Gastroesophageal sphincter (tissue), 4 donors: ENCODE measurements at places on chromosomes 2 and 18.

DNA sequence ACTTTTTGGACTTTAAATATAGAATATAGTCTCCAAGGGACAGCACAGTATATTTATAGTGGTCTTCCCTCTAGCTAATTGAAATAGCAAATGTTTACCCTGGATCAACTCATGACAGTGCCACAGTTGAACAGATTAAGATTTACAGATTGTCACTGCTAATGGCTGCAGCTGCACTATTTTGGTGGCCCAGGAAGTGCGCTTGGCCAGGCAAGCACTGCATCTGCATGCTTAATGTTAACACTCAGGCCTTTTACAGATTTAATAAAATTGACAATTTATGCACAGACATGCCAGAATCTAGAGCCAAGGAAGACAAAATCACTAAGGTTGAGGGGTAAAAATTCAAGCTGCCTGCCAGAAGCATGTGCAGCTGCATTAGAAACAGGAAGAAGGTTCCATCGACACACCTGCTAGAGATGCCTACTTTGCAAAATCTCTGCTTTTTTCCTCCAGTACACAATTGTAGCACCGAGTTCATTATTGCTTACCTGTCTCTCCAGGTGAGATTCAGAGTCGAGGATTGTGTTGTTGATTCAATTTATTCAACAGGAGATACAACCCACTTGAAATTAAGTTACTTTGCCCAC lies 1042.3 kb upstream of the NRXN1 start:
- no peak for ATAC-seq

DNA sequence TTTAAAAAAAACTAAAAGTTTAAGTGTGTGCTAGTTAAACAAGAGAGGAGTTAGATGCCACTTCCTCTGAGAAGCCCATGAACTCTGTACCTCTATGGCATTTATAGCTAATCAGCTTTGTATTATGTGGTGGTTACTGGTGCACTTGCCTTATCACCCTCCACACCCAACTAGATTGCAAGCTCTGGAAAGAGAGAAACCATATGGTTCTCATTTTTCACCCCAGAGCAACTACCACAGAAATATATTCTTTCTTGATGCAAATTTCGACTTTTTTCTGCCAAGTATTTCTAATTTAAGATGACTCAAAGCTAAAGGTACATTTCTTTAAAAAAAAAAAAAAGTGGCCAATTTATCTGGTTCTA lies 24.2 kb downstream of the RAPH1 start:
- ATAC-seq: no peak

GRCh38 chr18:28163201-28163775 lies 13.6 kb downstream of the CDH2 start:
- no peak for ATAC-seq

DNA sequence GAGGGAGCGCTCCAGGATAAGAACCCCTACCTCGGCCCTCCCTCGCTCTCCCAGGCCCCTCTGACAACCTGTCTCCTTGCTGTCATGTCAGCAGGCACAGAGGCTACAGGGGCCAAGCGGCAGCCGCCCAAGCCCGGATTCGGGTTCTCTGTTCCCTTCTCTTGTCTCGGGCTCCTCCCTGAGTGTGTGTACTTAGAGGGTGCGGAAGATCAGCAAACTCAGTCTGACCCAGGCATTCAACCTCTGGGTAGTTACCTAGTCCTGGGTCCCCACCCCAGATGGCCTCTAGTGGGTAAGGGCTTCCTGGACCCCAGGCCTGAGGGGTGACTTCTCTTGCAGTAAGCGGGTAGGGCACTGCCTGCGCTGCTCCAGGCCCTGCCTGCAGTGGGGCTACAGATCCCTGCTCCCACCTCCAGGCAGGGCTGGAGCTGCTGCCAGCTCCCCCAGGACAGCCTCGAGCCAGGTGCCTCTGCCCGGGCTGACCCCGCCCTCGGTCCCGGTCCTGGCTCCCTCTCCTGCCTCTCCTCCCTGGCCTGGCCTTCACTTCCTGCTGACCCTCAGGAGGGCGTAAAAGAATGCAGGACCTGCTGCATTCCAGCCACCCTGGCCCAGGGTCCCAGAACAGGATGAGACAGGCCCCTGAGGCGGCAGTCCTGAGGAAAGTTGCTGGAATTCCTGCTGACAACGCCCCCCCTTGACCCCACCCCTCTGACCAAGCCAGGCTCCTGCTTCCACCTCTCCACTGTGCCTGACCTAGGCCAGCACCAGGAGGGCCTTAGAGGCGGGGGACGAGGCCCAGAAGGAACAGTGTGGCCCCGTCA lies 22.0 kb downstream of the GPC1 start:
- ATAC-seq: no peak

DNA sequence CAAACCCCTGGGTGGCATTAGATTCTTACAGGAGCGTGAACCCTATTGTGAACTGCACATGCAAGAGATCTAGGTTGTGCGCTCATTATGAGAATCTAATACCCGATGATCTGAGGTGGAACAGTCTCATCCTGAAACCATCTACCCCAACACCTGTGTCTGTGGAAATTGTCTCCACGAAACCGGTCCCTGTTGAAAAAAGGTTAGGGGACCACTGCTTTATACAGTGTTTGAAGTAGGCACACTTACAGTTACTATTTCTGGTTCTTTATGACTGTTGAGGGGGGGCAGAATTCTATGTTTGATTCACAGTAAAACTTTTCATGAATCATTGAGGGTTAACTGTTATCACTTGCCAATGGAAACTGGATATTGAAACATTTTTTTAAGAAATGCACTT lies 72.0 kb downstream of the RIF1 start:
- no peak for ATAC-seq

GRCh38 chr2:75570948-75571729 lies 10.4 kb upstream of the EVA1A start:
- no peak for ATAC-seq

- no peak for ATAC-seq
These were observed 124.8 kb downstream of the NUP35 start for GRCh38 chr2:183248866-183249567.

DNA sequence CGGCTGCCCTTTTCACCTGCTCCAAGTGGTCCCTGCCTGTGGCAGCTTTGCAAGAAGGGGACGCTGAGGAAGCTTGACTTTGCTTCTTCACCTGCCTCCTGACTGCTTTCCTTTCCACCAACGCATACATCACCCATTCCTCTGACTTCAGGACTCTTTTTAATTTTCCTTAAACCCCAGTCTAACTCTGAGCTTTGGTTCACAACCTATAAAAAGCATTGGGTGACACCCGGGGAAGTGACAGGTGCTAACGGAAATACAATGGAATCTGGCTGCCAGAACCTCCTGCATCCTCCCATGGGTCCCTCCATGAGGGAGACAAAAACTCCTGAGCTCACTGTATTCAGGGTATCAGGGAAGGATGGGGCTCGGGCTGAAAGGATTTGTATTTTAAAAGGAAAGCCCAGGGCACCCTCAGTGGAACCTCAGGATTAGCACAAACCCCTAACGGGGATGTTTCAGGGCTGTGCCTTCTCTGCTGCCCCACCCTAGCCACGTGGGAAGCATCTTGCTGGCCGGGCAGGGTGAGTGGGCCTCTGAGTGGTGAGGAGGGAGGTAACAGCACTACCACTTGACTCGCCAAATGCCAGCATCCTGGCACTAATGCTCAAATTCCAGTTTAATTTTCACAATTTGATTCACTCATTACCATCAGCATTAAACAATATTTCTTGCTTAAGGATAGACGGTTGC lies 284.8 kb downstream of the CELF4 start:
- ATAC-seq: no peak

GRCh38 chr2:241302759-241303651 lies 12.5 kb downstream of the HDLBP start:
- ATAC-seq: no peak

DNA sequence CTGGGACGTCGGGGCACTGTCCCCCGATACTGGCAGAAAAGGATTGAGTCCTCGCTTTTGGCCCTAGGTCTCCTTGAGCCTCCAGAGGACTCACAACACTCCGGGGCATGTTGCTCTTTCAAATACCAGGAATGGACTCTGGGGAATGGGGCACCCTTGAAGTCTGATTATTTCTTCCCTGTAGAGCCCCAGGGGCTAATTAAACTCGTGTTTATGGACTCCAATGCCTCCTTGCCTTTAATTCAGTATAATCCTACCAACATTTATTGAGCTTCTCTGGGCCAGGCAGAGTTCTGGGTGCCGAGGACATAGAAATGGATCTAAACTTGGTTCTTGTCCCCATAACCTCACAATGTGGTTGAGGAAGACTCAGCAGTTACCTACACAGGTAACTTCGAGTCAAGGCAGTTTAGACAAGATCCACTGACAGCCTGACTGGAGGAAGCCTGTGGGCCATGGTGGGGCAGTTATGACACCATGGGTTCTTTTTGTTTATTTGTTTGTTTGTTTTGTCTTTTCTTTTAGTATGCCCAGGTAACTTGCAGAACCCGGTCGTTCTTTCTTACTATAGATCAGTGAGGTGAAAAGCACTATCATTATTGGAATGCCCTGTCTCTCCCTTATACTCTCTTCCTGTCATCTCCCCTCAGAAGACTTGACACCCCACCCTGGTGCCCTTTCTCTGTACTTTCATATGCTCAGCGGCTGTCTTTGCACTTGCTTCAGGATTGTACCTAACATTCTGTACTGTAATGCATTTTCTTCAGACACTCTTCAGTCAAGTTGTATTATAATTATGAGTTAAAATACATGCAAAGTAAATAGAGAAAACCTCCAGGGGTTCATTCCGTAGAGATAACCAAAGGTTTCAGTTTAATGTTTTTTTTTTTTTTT lies 3.2 kb downstream of the CFLAR start:
- no peak for ATAC-seq
